ENCODE measurements at places on chromosomes 1 and 21.

- DNase-seq: no peak
Measured at GRCh38 chr1:152096931-152097330, 8.1 kb upstream of the TCHHL1 start.

DNA sequence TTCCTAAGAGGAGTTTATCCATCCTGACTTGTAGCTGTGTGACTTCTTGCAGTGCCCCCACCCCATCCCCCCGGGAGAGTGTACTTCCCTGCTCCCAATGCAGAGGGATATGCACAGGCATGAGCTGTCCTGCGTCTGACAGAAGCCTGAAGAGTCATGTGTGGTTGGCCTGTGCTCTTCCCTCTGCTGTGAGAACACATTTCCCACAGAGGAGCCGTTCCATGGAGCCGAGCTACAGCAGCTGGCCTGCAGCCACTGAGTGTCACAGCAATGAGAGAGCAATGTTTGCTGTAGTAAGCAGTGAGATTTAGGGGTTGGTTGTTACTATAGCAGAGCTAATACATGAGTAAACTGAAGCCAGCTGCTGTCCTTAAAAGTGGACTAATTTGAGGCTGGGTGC, 22.0 kb downstream of the PARS2 start:
- no peak for DNase-seq

DNA sequence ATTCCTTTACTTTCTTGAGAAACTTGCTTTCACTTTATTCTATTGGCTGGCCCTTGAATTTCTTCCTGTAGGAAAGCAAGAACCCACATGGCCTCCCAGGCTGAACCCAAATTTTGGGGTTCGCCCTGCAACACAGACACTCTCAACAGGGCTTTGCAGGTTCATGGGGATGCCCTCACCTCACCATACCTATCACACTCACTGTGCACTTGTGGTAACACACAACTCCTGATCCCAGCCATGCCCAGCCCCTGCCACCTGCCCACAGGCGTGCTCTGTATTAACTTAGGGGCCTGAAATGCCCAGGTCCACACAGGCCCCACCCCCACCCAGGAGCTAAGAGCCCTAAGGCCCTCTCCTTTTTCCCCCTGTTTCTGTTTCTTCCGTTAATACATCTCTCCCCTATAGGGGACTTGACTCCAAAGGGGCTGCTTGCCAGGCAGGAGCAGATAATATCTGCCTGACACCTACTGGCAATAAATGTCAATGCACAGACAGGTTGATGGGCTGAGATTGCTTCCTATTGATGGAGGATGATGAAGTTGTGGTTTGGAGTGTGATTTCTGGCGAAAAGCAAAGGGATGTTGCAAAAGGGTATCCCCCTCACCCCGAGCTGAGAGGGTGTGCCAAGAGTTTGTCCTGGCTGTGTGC, 171.5 kb downstream of the AJAP1 start:
- DNase-seq: no peak

- DNase-seq: no peak
Measured at GRCh38 chr1:111474521-111474920, 737 bp downstream of the C1orf162 start.

- no peak for DNase-seq
Measured at GRCh38 chr1:37035796-37036666, 1.7 kb upstream of the GRIK3 start.

DNA sequence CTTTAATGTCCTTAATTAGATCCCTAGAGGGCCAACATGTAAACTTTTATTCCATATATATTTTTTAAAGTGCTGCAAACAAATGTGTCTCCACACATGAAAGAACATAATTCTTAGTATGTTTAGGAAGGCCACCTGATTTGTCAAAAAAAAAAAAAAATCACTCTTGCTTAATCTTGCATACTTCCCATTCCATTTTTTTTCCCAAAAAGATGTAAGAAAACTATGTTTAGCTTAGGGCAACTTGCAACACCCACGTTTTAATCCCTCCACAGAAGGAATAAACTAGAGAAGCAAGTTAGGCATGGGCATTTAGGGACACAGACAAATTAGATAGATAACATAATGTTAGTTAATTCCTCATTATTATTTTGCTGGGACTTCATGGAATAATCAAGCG, 5.6 kb downstream of the YOD1 start:
- no peak for DNase-seq

DNA sequence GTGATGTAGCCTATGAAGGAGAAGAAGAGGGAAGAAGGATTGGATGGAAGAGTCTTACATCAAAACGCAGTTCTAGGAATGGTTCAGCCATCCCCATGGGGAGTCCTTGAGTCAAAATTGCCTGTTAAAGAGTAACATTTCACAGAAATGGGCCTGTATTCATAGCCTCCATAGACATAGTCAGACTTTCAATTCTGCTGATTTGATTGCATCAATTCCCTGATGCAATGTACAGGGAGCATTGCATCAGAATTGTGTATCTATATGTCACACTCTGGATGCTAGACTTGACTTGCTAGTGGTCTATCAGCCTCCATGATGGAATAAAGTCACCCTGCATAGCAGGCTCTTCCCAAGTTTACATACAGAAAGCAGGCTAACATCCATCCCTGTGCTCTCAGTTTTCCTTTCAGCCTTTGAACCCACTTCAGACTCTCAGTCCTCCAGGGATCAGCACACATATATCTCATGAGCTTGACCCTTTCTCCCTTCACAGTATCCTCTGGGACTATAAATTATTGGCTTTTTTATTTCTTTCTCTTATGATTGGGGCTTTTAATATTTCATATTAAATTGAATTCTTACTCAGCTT, 1111.7 kb upstream of the B3GALT2 start:
- DNase-seq: no peak
